CD8-positive, alpha-beta T cell (primary cell): ENCODE measurements at places on chromosomes 6 and 20. TPM values are rescaled to one million over a fixed set of nuclear protein-coding genes. Genes with fewer than 3 reads are reported as not detected.

DNA sequence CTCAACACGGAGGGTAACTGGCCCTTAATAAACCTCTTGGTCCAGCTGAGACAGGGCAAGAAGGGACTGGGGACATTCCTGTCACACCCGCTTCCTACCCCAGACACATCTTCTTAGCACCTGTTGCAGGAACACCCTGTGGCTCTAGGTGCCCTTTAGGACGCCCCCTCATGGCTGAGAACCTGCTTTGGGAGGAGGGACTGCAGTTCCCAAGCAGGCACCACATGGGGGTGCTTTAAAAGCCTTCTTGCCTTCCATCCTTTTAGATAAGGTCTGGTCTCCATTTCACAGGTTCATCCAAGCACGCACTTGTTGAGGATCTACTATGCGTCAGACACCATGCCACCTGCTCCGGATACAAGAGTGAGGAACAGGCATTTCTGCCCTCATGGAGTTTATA is 26.6 kb downstream of the NSFL1C start:
- no peak for DNase-seq

DNA sequence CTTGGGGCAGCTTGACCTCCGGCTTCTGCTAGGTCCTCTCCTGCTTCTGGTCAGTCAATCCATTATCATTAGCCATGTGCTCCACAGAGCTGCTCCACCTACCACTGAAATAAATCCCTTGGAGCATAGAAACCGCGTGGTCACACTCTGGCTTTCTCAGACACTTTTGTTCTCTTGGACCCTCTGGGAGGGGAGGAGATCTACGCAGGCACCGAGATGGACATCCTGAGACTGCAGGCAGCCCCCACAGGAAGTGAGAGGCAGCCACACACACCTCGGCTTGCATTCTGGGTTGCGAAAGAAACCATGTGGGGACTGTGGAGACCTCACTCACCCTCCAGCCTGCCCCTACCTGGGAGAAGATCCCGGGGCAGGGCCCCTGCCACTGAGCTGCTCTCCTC is 79.5 kb downstream of the FYN start:
- DNase-seq, result peak; percentile 43

DNA sequence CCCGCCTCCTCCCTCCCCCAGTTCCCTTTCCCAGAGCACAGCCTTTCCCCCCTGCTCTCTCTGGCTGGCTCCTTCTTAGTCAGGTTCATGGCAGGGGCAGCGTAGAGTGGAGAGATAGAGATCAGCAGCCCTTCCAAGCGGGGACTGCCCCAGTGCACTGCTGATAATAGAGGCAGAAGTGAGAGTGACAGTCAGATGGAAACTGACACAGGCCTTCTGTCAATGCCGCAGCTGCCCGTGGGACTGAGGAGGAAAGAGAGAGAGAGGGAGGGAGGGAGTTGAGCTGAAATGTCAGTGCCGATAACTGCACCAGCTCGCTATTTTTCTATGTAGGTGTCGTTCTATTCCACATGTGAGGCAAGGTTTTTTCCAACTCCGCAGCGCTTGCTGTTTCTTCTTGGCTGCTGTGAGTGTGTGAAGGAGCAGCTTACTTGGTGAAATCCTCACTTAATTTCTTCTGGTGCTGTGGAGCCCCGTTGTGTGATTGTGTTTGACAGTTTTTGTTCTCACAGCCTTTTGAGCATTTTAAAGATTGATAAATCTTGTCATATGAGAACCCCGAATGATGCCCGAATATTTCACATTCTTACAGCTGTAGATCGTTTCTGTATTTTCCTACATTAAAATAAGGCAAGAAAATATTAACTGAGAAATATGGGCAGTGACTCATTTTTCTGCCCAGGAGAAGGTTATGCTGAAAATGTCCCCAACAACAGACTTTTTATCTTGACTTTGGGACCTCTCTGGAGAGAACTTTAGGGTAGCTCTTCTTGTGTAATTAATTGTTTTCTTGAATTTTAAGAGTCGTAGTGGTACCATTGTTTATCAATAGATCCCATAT is 386.4 kb upstream of the MMS22L start:
- no peak for DNase-seq

DNA sequence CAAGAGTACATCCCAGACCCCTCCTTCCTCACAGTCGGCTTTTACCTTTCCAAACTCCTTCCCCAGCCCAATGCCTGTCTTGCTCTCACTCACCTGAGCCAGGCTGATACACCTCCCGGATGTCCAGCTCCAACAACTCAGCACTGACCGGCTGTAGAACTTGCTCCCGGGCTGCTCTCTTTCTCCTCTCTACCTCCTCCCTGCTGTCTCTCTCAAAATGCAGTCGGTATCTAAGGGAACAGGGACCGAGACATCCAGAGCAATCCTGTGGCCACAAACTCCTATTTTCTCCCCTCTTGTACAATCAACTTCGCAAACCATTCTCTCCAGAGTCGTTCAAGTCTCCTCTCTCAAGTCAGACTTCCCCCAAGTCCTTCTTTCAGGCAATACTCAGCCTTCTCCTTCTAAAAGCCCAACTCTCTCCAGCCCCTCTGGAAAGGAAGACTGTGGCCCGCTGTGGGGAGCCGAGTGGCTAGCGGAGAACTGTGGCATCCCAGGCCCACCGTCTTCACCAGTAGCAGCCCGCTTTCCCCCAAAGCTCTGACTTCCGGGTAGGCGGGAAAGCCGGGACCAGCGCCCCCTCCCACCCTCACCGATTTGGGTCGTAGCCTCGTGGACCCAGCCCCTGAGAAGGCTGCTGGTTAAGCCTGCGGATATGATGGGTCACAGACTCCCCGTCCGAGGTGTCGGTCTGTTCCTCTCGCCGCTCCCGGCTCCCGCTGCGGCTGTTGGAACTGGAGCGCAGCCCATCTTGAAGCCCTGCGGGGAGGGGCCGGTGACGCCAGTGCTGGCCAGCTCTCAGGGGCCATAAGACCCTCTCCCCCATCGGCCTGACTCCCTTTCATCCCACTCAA is 1.1 kb downstream of the GNL1 start:
- peak; percentile 28 for DNase-seq

GRCh38 chr6:143185288-143185687 is 124.6 kb downstream of the AIG1 start:
- no peak for DNase-seq

DNA sequence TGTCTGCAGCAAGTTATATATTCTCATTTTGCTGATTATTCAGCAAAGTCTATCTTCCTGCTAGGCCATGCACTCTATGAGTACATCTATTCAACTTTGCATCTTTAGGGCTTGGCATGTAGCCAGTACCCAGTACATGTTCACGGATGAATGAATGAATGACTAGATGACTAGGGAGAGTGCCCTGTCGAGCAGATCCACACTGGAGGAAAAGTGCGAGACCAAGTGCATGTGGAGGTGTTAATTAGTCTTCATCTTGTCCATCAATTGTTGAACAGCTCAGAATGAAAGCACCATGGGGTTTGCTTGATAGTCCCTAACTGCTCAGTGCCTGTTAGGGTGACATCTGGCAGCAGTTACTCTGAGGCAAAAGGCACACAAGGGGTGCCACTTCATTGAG is 30.4 kb downstream of the TM9SF4 start:
- DNase-seq, result no peak

DNA sequence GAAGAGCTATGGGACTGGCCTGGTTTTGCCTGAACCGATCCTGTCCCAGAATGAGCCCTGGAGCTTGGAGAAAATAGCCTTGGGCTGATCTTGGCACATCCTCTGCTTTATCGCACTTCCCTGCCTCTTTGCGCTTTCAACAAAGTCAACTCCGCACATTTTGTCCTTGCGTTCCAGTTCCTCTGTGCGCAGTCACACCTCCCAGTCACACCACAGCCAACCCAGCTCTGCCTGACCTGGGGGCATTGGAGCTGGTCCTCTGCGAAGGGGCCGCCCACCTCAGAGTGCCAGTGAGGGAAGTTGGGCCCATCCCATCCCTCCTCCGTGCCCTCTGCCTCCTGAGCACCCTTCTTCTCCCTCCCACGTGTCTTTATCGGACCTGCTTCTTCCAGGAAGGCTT is 16.9 kb upstream of the UQCC2 start:
- DNase-seq, result no peak

GRCh38 chr6:149864578-149865535 is 698 bp upstream of the LRP11 start:
- peak; percentile 74 for DNase-seq

- no peak for DNase-seq
Observed at GRCh38 chr20:6525447-6526303, 241.8 kb upstream of the BMP2 start.

DNA sequence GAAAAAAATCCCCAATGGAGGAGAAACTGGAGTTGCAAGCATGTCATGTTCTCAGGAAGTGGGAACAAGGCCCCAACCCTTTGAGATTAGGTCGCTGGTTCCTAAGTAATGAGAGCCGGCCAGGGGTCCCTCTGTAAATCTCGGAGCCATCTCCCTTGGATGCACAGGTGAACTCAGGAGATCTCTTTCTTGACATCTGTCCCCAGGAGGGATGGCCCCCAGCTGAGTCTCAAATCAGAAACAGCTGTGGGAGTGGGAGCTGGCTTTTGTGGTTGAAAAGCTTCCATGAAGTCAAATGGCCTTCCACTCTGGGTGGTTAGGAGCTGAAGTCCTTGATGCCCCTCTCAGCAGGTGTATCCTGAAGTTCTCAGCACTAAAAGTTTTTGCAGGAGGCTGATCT is 257.1 kb downstream of the BMP7 start:
- DNase-seq, result no peak

GRCh38 chr6:91273729-91274128 is 686.9 kb upstream of the MAP3K7 start:
- no peak for DNase-seq

- no peak for DNase-seq
Observed at GRCh38 chr6:25793970-25794369, 37.9 kb downstream of the SLC17A1 start.

DNA sequence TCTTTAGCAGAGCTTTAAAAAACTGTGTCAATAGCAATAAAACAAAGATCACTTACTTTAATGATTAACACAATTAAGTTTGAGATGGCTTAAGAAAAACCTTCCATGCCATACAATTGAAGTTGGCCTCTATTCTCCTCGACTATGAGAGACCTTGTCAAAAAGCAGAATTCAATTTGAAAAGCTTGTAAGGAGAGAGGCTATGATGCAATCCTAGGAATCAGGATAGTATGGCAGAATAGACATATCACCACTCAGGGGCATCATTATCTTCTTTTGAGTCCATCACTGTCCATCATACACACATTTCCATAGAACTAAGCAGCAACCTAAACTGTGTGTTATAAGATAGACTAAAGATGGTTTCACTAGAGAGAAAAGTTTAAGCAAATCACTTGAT is 17.2 kb downstream of the TBC1D7 start:
- DNase-seq, result no peak

GRCh38 chr6:16669227-16669626 is 92.0 kb downstream of the ATXN1 start:
- peak; percentile 80 for DNase-seq

- no peak for DNase-seq
Observed at GRCh38 chr6:168219804-168220203, 99.8 kb downstream of the DACT2 start.

The ENPP1 gene
- not detected for total RNA-seq
